NCI-H82 (cell line): ENCODE measurements at places on chromosomes 4 and X.

GRCh38 chrX:103730147-103730795 is 19.6 kb downstream of the TMEM31 start:
- peak; percentile 61 for DNase-seq

- peak; percentile 91 for DNase-seq
Observed at GRCh38 chrX:47191806-47192401, 1.7 kb upstream of the UBA1 start.

DNA sequence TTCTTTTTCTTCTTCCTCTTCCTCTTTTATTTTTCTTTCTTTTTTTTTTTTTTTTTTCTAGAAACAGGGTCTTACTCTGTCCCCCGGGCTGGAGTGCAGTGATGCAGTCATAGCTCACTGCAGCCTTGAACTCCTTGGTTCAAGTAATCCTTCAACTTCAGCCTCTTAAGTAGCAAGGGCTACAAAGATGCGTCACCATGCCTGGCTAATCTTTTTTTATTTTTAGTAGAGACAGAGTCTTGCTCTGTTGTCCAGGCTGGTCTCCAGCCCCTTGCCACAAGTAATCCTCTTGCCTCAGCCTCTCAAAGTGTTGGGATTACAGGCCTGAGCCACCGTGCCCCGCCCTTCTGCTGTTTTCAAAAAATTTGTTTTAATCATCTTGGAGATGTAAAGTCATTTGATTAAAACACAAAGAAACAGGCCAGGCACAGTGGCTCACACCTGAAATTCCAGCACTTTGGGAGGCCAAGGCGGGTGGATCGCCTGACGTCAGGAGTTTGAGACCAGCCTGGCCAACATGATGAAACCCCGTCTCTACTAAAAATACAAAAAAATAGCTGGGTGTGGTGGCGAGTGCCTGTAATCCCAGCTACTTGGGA is 28.1 kb downstream of the SYNPO2 start:
- DNase-seq = peak; percentile 18

- no peak for DNase-seq
Observed at GRCh38 chrX:625137-625691, 5.4 kb upstream of the SHOX start.

- no peak for DNase-seq
Observed at GRCh38 chr4:60652933-60653332, 547.2 kb upstream of the ADGRL3 start.

DNA sequence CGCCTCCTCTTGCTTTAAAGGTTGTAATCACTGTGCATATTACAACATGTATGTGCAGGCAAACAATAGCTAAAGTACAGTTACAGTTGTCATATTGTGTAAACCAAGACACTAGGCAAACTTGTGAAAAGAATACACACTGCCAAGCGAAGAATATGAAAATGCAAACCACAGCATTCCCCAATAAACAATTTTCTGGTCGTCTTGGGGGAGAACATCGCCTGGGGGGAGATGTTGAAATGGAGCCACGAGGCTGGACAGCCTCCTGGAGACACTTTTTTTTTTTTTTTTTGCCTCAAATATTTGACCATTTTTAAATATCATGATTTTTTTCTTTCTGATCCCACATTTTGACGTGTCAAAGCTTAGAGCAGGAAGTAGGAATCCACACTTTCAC is 51.7 kb upstream of the PDLIM3 start:
- DNase-seq = no peak

- no peak for DNase-seq
Observed at GRCh38 chrX:73849073-73849472, 286.1 kb downstream of the CHIC1 start.

- peak; percentile 75 for DNase-seq
Observed at GRCh38 chrX:119895843-119896326, at the start of gene AKAP14. TSS of gene AKAP14 (plus strand) at chrX:119895893. CDS start at chrX:119903224, 7,331 bp downstream.

- DNase-seq = peak; percentile 72
Observed at GRCh38 chrX:132092439-132093065, 35.3 kb downstream of the FRMD7 start.

DNA sequence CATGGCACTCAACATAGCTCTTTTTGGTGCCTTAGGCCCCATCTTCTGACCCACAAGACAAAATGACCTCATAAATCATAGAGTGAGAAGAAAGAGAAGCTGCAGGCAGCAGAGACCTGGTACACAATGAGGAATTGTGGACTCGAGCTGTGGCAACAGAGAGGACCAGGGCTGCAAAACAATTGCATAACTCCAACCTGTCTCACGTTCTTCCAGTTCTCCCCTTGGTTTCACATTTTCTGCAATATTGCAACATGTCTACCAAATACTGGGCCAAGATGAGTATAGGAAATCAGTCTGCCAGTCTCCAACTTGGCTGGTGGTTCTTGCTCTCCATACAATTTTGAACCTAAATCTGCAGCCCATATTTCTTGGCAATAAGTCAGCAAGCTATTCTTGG is 105.3 kb downstream of the KDR start:
- DNase-seq = no peak

GRCh38 chr4:118850488-118851173 is 14.7 kb upstream of the SEC24D start:
- no peak for DNase-seq

DNA sequence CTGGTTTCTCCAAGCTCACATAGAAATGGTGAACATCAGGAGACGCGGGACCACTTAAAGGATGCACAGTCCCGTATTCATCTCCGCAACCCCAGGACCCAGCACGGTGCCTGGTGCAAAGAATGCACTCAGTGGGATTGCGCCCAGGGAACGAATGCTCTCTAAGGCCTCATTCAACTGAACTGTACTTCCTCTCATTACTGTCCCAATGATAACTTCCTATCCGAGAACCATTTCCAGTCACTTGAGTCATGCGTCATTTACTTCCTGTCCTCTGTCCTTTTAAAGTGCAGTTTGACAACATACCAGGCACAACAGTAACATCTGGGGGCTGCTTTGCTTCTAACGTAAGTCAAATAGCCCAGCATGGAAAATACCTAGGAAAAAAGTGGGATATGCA is 75.7 kb downstream of the RBM47 start:
- no peak for DNase-seq

GRCh38 chr4:74217365-74217764 is 59.4 kb downstream of the MTHFD2L start:
- no peak for DNase-seq

GRCh38 chrX:24150051-24150790 is 692 bp downstream of the ZFX start:
- peak; percentile 95 for DNase-seq

DNA sequence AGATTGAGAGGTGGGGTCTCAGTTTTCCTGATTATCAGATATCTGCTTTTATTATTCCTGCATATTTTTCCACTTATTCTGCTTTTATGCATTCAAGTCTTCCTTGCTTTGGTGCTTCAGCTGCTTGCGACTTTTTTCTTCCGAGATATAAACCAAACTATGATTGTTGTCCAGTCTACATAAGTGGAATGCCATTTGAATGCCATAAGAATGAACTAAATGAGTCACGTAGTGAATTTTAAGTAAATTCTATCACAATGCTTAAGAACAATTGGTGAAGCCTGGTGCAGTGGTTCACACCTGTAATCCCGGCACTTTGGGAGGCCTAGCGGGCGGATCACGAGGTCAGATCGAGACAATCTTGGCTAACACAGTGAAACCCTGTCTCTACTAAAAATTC is 189.1 kb downstream of the PCDH18 start:
- no peak for DNase-seq

DNA sequence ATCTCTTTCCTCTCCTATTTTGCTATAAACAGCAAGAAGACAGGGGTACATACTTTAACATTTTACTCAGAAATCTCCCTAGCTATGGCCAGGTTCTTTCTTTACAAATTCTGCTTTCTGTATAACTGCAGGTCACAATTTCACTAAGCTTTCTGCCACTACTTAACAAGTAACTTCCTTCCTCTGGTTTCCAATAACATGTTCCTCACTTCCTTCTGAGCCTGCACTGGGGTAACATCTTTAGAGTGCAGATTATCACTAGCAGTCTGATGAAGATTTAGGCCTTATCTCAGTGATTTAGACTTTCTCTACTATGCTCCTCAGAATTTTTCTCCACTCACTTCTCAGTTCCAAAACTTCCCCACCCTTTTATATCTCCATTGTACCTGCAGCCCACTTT is 1930.5 kb upstream of the AGA start:
- DNase-seq = no peak

DNA sequence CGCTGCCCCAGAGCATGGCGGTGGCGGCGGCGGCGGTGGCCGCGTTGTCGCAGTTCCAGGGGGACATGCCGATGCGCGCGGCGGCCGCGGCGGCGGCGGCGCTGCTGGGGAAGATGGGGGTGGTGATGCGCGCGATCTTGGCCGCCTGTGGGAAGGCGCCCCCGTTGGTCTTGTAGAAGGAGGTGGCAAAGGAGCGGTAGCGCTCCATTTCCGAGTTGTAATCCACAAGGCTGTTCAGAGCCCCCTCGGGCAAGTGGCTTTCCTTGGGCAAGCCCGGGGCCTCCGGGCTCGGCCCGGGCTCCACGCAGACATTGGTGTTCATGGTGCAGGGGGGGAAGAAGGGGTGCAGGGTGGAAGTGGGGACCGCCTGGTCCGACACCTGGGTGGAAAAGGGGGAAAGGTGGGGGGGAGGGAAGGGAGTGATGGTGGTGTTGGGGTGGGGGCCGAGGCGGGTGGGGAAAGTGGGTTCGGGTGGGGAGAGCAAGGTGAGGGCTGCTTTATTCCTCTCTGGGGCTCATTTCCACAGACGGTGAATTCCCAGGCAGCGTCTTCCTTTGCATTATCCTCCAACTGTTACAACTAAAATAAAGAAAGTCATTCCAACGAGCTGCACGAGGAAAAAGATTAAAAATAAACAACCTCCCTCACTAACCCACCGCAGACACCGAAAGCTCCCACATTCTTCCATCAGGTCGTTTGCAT is 3.1 kb downstream of the CXXC4 start:
- DNase-seq = peak; percentile 69

GRCh38 chr4:73259571-73260090 is 1.0 kb upstream of the ANKRD17 start:
- peak; percentile 68 for DNase-seq

- no peak for DNase-seq
Observed at GRCh38 chrX:87728024-87728423, 210.4 kb downstream of the KLHL4 start.

GRCh38 chr4:147596981-147597380 is 20.2 kb upstream of the TMEM184C start:
- DNase-seq = no peak

DNA sequence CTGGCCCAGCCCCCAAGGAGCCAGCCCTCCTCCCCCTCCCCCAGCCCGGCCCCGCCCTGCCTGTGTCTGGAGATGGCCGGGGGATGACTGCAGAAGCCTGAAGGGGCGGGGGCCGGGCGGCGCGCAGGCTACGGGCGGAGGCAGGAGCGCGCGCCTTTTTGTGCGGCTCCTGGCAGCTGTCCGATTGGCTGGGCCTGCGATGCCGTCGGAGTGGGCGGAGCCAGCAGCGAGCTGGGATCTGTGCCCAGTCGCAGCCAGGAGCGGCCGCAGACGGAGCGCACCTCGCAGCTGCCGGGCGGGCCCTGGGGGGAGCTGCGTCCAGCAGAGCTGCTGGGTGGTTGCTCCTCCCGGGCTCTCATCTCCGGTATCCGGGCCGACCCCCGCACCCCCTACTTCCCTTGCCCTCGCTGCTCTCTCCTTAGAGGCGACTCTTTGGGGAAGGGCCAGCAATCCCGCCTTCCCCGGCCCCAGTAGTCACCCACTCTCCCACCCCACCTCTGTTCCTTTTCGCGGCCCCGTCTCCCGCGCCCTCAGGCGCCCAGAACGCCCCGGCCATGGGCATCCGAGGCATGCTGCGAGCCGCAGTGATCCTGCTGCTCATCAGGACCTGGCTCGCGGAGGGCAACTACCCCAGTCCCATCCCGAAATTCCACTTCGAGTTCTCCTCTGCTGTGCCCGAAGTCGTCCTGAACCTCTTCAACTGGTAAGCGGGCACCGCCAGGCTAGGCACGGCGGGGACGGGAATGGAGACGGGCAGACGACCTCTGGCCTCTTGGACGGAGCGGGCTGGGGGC is at the start of gene GABRQ:
Gene GABRQ (plus strand): TSS at position 247 of the 794 bp plus-strand sequence. CDS start 308 bp downstream, at position 555.
- DNase-seq = peak; percentile 95

GRCh38 chr4:14856062-14856933 is 146.0 kb upstream of the CPEB2 start:
- no peak for DNase-seq

DNA sequence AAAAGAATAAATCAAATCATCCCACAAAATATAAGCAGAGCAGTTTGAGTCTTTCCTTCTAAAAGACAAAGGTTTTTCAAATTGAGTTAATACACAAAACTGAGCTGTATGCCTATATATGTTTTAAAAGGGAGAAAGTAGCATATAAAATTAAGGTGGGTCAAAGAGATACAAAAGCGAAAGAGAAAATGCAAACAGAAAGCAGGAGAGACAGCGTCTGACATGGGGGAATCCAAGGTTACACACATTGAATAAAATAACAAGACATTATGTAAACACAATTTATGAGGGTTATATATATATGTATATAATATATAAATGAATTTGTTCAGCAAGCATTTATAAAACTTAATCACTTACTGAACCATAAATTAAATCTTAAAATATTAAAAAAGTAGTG is 276.1 kb upstream of the LCORL start:
- DNase-seq = no peak

DNA sequence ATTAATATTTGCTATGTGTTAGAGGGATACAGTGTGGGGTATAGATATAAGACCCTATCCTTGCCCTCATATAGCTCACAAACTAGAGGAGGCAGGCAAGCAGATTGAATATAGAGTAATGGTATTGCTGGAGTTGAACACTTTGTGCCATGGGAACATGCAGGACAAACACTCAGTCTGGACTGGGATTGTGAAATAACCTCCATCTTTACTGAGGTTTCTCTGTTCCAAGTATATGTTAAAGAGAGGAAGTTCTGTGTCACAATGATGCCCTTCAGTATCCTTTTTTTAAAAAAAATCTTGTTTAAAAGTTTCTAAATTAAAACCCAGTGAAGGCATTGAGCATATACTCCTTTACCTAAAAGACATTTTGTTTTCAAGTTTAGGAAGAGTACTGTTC is 8.7 kb downstream of the FABP2 start:
- no peak for DNase-seq

- DNase-seq = no peak
Observed at GRCh38 chr4:185441479-185441878, 15.7 kb upstream of the UFSP2 start.

DNA sequence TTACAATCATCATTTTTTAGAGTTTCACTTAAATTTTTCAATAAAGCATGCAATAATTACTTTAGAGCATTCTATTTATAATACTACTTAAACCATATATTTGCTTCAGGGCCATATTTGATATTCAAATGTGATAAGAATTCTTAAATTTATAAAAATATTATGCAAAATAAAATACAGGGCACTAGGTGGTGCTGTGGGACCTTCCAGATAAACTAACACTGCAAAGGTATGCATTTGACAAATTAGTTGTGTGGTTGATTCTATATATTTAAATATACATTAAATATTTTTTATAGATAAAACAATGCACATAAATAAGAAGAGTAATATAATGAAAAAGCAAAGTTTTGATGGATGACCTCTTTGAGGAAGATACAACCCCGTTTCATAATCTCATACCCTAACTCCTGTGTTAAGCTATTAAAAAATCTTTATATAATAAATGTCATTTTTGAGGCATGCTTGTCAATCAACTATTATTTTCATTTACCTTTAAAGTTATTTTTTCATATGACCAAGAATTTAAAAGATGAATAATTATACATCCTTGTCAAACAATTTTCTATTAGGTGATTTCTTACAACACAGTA is 128.4 kb downstream of the REELD1 start:
- peak; percentile 51 for DNase-seq
